Right ventricle myocardium inferior (tissue), 1 donor: ENCODE measurements at places on chromosomes 2 and 18. TPM values are rescaled to one million over a fixed set of nuclear protein-coding genes. Genes with fewer than 3 reads are reported as not detected.

DNA sequence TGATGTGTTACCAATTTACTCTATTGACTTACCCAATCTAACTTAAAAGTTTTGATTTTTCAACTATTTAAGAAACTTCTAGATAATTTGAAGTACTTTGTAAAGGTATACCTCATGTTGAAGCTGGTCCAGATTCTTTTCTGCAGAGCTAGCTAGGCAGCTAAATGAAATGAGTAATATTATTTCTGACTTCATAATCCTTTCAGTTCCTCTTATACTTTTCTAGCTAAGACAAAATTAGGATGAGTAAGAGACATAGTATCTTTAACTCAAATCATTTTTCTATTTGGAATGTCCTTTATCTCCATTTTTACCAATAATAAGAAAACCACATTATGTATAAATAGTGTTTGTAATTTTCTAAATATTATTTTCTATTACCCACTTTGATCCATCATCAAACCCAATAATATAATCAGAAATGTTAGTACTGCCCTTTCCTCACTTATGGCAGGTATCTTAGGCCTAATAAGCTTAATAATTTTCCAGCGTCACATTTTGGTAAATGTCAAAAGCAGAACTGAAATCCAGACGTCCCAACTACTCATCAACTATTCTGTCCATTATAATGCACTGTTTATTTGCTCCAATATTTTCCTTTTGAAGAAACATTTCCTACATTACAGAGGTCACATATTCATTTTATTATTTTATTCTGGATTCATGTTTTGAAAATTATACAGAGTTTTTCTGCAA, 456.6 kb downstream of the THSD7B start:
- no peak for DNase-seq

Gene ACP1
- 79.2 TPM for total RNA-seq

DNA sequence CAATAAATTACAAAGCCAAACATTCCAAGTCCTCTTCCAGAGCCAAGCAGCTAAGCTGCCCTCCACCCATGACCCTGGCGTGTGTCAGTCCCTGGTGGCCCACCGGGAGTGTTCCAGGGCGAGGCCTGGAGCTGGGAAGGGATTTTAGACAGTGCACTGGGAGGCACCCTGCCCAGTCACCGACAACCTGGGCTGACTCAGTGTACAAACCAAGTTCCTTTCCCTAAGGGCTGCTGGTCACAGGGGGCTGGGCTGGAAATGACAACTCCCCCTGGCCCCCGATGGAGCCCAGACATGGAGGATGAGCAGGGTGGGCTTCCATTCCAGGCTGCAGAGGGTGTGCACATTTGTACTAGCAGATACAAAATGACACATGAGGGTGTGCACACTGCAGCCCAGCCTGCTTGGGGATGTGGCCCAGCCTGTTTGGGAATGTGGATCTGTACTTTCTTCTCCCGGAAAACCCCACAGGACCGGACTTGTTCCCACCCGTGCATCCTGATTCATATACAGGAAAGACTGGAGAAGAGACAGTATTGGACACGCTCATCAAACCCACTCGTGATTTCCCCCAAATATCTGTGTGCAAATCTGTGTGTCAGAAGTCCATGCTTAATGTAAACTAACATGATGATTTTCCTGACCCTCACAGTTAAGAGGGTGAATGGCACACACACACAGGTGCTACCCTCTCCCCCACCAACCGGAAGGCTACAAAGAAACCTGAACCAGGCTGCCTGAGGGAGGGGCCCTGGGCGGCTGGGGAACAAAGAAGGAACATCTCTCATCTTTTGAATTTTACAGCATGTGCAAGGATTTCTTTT, 58.9 kb downstream of the NDUFA10 start:
- DNase-seq: peak; percentile 73

DNA sequence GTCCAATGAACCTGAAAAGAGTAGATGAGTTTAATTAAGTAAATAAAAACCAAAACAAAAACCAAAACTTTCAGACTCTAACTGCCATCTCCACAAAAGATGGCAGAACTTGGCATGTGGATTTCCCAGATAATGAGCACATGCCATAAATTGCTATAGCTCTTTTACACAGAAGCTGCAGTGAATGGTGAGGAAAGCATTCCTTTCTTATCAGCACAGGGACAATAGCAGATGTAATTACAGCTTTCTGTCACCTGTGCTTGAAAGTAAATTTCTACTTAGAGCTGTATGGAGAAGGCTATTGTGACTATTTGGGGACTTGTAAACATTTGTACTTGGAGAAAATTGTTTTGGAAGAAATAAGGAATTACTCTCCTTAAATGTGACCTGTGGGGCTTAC, 378.4 kb downstream of the RPRM start:
- DNase-seq: no peak

GRCh38 chr2:176097820-176098365, 1.7 kb upstream of the HOXD12 start:
- DNase-seq: no peak

GRCh38 chr2:113858764-113859163, 31.1 kb upstream of the ACTR3 start:
- no peak for DNase-seq

Gene GPR35
- total RNA-seq: 2.2 TPM

Gene TMEFF2
- total RNA-seq: 0.11 TPM

Gene ABCB11
- total RNA-seq: 0.32 TPM

- DNase-seq: no peak
These were observed 1014.3 kb upstream of the CDH2 start for GRCh38 chr18:29191263-29191662.

DNA sequence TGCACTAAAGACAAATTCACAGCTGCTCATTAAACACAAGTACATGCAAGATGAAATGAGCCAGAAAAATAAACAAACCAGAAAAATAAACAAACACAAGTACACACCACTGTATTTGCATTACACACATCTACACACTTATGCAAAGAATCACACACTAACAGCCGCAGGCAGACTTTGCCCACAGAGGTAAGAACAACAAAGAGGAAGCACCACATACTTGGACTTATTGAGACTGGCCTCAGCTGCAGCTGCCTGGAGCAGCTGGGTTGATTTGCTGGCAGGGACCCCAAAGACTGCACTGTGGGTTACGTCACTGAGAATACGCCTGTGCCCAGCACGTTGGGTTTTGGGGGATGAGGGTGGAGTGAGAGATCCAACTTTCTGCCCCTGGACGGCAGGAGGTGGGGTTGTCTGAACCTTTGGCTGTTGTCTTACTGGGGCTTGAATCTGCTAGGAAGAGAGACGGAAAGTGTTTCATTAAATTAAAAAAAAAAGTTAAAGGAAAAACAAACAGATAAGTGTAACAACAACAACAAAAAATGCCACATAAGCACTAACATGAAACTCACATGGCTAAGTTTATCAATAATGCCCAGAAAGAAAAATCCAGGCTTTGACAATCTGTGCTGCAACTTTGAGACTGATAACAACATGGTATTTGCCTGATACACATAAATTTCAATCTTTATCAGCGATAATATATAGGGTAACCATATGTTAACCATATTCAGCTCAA, 71.9 kb upstream of the NFU1 start:
- no peak for DNase-seq

DNA sequence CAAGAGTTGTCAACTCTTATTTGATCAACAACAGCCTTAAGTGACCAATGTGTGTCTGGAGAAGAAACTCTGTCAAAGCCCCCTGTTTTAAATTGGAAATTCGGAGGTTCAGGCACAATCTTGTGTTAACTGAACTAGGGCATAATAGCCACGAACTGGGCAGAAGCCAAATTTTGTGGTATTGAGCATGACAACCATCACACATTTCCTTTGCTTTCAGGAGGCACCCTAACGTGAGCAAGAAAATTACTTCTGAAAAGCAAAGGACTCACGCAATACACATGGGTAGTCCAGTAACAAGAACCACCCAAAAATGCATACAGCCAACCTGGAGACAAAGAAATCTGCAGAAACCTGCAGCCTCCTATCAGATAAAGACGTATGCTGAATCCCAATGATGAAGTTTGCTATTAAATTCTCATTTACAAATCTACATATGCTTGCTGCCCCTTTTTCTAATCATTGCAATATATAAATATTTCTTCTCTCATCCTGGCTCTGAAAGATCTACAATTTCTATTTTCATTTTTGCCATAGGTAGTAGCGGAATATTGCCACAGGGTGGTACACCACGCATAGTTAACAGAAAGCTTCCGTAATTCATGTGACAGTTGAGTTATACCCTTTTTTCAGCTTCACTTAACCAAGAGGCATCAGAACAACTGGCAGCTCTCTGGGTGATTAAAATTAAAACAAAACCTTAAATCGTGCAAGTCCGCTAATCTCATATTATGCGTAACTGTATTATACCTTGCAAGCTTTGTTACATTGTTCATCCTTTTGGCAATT, 495.8 kb downstream of the NRXN1 start:
- DNase-seq: no peak

GRCh38 chr18:76493213-76494161, 1.6 kb downstream of the ZNF516 start:
- DNase-seq: no peak

Gene SLC9A4
- total RNA-seq: not detected

GRCh38 chr2:78614726-78615125, 410.8 kb upstream of the REG3G start:
- DNase-seq: no peak

Gene ECEL1
- not detected for total RNA-seq

Gene ZNF236
- 10.9 TPM for total RNA-seq

Gene MTCL1
- 7.0 TPM for total RNA-seq

Gene ACMSD
- not detected for total RNA-seq

- DNase-seq: no peak
These were observed 38.0 kb downstream of the BMP10 start for GRCh38 chr2:68833162-68833561.

Gene SCYGR7
- total RNA-seq: not detected

GRCh38 chr2:130726614-130727180, 2.2 kb upstream of the GPR148 start:
- no peak for DNase-seq

- no peak for DNase-seq
These were observed 110.8 kb downstream of the BCL11A start for GRCh38 chr2:60442608-60443007.

Gene ASXL2
- 21.7 TPM for total RNA-seq

DNA sequence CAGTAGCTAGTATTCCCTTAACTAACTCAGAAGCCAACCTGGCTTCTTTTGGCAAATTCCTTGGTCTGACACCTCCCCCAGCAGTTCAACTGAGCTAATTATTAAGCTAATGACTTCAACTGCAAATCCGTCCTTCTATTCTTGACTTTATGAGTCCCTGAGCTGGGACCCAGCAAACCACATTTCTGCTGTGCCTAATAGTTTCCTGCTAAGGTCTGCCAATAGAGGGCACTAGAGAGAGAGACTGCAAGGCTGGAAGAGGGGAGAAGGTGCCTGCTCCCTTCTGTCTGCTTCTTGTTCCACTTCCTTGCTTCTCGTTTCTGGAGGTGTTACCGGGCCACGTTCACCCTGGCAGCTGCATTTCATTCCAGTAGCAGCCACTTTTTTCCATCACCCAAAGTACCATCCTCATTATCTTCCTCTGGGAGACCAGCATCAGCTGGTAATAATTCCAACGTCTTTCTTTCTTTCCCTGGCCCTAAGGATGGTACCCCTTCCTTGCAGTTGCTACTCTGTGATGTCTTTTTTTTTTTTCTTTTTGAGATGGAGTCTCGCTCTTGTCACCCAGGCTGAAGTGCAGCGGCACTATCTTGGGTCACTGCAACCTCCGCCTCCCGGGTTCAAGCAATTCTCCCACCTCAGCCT, 352.0 kb downstream of the TNS1 start:
- no peak for DNase-seq

DNA sequence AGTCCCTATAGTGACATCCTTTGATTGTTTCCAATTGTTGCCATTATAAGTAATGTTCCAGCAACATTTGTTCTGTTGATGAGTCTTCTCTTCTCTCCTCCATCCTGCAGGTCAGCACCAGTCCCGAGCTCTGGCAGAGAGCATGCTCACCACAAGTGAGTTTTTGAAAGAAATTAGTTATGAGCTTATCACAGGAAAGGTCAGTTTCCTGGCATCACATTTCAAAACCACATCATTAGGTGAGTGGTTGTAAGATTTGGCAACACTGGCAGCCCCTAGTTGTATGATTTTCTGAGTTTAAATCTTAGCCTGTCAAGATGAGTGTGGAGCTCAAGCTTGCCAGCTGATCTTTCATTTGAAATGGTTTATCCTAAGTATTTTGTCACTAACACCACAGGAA, 149.6 kb downstream of the ESCO1 start:
- no peak for DNase-seq

- DNase-seq: no peak
These were observed 42.2 kb downstream of the SCN2A start for GRCh38 chr2:165281387-165281786.

- no peak for DNase-seq
These were observed 75.4 kb downstream of the CERKL start for GRCh38 chr2:181581534-181581933.

DNA sequence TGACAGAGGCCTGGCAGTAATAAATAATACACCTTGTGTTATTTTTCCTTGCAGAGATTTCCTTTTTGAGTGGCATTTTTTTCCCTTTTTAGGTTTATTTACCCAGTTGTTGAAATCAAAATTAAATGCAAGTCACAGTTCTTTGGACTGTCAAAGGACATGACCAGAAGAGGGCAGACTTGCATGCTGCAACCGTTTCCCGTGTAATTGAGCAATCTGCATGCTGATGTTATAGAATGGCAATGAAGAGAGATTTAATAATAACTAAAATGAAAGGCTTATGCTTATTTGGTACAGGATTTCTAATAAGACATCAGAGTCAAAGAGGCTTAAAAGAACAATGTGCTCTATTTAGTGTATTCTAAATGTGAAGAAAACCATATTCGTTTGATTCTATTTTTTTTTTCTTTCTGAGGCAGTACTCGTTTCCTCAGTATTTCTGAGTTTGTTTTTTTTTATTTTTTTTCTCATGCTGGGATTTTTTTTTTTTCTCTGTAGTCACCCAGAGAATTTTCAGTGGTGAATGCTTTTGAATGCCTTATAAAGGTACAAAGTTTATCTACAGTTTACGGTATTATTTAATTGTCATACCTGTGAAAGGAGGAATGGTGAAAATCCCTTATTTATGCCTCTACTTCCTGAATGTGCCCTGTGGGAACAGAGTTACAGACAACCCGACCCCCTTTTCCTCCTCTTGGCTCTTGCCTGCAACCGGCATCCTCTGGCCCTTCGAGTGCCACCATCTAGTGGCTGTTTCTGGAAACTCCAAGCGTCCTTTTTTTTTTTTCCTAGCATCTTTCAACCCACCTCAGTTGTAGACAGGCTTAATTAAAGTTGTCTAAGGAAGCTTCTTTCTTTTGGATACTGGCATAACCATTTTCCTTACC, 368.5 kb downstream of the LRRTM1 start:
- no peak for DNase-seq

GRCh38 chr2:172554352-172555271, 1.3 kb upstream of the PDK1 start:
- DNase-seq: no peak

DNA sequence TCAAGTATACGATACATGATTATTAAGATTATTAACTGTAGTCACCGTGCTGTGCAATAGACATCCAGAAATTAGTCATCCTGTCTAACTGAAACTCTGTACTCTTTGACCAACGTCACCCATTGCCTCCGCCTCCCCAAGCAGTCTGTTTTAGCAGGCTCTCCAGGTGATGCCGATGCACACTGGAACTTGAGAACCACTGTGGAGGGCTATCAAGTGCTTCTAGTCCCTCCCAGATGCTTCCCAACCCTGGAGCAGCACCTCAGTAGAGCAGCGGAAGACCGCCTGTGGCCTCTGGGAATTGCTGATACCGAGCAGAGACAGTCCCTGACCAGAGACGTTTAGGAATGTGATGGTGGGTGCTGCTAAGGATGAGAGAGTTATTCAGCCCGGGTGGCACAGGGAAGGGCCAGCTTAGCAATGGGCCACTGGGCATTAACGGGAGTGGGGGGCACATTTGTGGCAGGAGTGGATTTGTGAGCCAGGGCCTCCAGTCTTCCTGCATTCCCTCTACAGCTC, 50.7 kb downstream of the LIPG start:
- no peak for DNase-seq
